ENCODE measurements at places on chromosomes 5 and 9.
A peak's percentile ranks its signal among the peaks of the same experiment; 100 is the strongest.

DNA sequence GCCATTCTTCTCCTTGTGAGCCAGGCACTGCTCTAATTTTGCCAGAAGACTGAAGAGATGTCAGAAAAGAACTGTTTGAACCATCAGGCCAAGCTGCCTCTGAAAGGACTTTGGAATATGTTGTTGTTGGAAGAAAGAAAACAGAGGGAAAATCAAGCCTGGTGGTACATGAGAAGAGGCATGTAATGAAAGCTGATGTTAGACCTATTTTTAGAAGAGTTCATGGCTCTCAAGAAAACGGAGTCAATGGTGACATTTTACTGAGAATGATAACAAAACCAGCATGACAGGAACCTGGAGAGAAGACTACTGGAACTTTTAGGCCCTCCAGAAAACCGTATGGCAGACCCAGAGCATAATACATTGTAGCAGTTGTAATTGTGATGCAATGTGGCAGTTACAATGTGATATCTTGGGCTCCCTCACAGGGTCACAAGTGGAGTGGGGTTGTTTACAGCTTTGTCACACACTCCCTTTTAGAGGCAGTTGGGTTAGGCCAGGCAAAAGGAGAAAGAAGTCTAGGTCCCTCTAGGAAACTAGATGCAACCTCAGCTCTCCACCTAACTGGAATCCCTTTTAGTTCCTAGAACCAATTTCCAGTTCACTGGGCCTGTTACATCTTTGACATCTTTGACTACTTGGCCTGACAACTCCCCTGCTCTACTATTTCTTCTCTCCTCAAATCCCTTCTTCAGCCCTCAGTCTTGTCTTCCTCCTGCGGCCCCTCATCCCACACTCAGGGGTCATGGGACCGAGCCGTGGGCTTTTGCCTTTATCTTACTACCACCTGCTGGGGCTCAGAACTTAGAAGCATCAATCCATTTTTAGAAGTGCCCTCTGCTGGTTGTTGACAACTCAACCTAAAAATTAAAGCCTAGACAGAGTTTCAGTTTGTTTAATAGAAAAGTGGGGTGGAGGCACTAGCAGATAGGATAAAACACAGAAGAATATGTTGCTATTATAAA, 61.2 kb upstream of the JAK2 start:
- H3K4me1 ChIP-seq: no peaks in the 10 kb centered on the region
- H3K27me3 ChIP-seq: no peaks in the 10 kb centered on the region
- peak; percentile 35 for DNase-seq
- H3K27ac ChIP-seq: no peak overlapping the region
- H3K4me3 ChIP-seq: no peak overlapping the region
- peaks cover 12% of the 10 kb centered on the region for H3K36me3 ChIP-seq

DNA sequence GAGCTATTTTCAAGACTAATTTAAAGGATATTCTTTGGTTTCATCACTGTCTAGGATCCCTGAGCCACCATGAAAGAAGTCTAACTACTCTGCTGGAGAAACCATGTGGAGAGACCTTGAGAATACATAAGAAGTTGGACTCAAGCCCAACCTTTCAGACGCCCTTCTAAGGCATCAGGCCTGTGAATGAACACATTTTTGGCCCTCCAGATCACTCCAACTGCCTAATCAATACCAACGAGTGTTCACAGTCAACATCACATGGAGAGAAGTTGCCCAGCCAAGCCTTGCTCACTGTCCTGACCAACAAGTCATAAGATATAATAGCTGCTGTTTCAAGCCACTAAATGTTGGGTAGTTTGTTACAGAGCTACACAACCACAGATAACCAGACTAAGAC, 100.7 kb downstream of the EPB41L4A start:
- H3K27me3 ChIP-seq: no peaks in the 10 kb centered on the region
- no peak overlapping the region for H3K4me3 ChIP-seq
- H3K4me1 ChIP-seq: no peaks in the 10 kb centered on the region
- no peak overlapping the region for H3K27ac ChIP-seq
- no peak for DNase-seq

GRCh38 chr9:13804532-13804931, 509.4 kb downstream of the NFIB start:
- DNase-seq: no peak
- H3K4me3 ChIP-seq: no peak overlapping the region
- no peaks in the 10 kb centered on the region for H3K27me3 ChIP-seq

- H3K36me3 ChIP-seq: no peaks in the 10 kb centered on the region
- H3K27ac ChIP-seq: no peak overlapping the region
- peaks cover 24% of the 10 kb centered on the region for H3K4me1 ChIP-seq
- H3K4me3 ChIP-seq: peak overlapping the region; percentile 85
- peaks cover 50% of the 10 kb centered on the region for H3K27me3 ChIP-seq
Measured at GRCh38 chr5:123035918-123036390, 571 bp downstream of the PPIC start.

DNA sequence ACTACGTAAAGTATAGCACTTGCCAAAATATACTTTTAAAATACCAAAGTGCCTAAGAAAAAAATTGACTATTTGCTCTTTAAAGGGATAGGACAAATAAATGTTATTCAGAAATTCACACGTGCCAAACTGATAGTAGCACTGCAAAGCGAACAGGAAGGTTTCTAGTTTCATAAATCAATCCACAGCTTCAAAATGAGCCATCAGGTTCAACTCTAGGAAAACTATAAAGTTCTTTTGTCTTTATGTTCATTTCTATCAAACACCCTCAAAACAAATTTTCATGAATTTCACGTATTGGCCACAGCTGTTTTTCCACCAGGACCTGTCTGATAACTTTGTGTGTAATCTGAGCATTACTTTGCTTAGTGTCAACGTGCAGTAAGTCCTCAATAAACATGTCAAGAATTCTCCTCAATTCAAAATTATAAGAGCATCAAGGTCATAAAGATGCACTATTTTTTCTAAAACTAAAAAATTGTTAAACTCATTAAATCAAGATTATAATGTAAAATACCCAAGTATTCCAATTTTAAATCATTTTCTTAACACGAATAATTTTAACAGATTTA, 3.0 kb downstream of the RNF130 start:
- peaks cover 26% of the 10 kb centered on the region for H3K27me3 ChIP-seq
- H3K4me1 ChIP-seq: peaks cover 38% of the 10 kb centered on the region
